ENCODE measurements at places on chromosomes 2 and 18.

DNA sequence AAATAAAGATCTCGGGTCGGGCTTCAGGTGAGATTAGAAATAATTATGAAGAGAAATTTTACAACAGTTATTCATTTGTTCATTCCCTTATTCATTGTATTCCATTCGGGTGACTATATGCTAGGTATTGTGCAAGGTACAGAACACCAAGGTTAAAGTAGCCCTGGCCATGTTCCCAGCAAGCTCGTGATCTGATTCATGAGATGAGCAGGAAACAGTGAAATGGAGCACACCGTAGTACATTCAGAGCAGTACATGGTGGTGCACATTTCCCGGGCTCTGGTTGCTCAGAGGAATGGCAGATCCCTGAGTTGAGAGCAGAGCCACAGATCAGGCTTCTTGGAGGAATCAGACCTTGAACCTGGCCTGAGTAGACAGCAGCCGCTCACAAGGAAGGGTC, 87.7 kb downstream of the PRKRA start:
- DNase-seq: no peak

DNA sequence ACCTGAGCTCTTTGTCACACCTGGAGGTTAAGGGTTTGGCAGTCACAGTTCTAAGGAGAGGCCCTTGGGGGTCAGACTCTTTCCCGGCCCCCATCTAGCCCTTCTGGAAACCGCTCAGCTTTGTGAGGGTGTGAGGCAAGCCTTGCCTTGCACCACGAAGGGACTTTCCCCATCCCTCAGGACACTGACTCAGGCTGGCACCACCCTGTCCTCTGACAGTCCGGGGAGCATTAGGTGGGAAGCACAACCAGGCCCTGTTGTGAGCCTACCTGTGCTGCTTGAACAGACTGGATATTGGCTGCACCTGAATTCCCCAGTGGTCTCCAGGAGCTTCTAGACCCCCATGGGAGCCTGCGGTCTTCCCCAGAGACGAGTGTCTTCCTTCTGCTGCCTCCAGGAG, 47.0 kb upstream of the GBX2 start:
- no peak for DNase-seq

DNA sequence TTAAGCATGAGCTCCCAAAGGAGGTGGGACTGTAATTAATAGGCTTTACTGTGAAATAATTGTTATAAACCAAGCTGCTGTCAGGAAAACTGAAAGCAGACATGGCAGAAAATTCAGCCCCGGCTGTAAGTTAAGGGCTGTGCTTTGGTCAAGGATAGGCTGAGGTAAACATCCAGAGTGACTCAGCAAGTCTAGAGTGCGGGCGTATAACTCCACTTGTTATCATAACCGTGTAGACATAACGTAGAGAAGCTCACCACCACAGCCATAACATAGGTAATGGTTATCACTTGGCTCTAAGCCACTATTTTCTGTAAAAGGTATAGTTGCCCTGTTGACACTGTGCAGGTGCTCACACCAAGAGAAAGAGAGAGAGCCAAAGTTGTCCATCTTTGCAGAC, 316.8 kb downstream of the DCDC2C start:
- DNase-seq: no peak

GRCh38 chr18:77522051-77522675, 272.5 kb downstream of the GALR1 start:
- no peak for DNase-seq

DNA sequence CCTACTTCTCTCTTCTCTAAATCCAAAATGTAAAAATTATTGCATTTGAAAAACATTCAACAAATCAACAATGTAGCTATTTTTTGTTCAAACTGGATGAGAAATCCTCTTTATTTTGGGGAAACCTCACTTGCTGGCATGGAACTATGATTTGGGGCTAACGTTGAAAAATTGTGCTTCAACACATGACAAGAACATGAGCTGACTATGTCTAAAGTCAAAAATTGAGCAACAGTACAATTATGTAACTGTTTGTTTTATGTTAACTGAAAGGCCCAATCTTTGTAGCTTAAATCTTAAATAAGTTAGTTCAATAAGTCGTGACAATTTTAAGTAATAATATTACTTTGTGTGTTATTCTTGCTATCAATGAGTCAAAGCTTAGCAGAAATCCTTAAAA, 67.3 kb downstream of the TMEFF2 start:
- no peak for DNase-seq

DNA sequence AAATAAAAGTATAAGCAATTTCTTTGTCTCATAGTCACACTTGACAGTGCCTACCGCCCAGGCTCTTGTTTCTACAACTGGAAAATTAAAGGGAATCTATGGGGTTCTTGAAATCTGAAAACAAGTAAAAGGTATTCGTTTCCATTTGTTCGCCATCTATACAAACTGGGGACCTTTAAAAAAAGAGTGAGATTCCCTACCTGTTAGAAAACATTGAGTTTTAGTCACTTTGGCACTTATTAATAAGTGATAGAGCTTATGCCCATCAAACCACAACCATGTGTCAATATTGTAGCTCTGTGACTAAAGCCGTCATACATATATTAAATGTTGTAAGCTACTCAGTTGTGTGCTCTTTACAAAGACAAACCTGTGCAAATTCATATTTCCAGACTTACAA, 13.2 kb downstream of the FN1 start:
- no peak for DNase-seq

DNA sequence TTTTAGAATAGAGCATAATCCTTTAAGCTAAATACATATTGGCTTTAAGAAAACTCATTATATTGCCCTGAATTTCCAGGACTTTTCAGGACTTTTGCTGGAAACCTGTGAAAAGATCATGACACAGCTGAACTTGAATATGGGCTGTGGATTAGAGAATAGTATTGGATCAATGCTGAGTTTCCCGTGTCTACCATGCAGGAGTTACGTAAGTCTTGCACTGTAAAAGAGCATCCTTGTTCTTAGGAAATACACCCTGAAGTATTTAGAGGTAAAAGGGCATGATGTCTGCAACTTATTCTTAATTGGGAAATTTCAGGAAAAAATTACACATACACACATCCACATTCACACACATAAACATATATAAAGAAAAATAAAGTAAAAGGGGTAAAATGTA, 82.1 kb downstream of the ZFP36L2 start:
- no peak for DNase-seq

- DNase-seq: no peak
These were observed 114.2 kb downstream of the SPIRE1 start for GRCh38 chr18:12543697-12544096.

DNA sequence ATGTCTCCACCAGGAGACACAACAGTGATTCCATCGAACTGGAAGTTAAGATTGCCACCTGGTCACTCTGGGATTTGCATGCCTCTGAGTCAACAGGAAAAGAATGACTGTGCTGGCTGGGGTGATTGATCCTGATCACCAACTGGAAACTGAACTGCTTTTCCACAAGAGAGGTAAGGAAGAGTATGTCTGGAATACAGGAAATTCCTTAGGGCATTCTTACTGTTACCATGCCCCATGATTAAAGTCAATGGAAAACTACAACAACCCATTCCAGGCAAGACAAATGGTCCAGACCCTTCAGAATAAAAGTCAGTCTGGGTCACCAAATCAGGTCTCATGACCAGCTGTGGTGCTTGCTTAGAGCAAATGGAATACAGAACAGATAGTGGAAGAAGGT, 12.0 kb upstream of the DDX1 start:
- no peak for DNase-seq

- DNase-seq: no peak
These were observed 117.4 kb downstream of the FAM210A start for GRCh38 chr18:13608791-13609532.

DNA sequence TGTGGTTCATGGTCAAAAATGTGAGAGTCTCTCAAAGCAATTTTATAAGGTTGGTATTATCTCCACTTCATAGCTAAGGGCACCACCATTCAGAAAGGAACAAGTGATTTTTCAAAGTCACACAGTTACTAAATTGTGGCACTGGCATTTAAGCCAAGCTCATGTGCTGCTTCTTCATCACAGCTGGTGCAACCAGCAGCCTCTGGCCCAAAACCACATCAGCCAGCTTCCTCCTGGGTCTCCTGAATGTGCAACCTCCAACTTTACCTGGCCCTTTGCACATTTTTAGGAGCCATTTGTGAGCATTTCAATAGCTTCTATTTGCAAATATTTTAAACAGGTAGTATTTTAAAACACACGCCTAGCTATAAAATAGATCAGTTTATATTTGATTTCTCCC, 293.7 kb downstream of the BCL11A start:
- DNase-seq: no peak

DNA sequence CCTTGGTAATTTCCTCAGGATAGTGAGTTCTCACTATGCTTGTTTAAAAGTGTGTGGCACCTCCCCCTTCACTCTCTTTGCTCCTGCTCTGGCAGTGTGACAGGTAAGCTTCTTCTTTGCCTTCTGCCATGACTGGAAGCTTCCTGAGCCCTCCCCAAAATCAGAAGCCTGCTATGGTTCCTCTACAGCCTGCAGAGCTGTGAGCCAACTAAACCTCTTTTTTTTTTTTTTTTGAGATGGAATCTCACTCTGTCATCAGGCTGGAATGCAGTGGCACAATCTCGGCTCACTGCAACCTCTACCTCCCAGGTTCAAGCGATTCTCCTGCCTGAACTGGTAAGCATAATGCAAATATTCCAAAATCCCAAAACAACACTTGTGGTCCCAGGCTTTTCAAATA, 80.0 kb downstream of the SOWAHC start:
- DNase-seq: no peak

- no peak for DNase-seq
These were observed 149.0 kb downstream of the DSEL start for GRCh38 chr18:67367540-67367939.

DNA sequence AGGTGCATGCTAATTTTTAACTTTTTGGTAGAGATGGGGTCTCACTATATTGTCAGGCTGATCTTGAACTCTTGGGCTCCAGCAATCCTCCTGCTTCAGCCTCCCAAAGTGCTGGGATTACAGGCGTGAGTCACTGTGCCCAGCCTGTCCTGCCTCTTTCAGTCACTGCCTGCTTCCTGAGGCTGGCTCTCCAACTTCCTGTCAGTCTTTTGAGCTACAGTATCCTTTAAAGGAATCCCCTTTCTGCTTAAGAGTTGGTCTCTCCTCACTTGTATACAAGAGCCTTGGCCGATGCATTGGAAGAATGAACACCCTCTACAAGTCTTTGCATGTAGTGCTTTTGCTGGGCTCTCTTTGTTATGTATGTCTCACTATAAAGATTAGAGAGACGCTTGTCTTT, 88.4 kb upstream of the SMAD2 start:
- DNase-seq: no peak

- DNase-seq: no peak
These were observed 323.6 kb upstream of the TNP1 start for GRCh38 chr2:217183471-217183870.

DNA sequence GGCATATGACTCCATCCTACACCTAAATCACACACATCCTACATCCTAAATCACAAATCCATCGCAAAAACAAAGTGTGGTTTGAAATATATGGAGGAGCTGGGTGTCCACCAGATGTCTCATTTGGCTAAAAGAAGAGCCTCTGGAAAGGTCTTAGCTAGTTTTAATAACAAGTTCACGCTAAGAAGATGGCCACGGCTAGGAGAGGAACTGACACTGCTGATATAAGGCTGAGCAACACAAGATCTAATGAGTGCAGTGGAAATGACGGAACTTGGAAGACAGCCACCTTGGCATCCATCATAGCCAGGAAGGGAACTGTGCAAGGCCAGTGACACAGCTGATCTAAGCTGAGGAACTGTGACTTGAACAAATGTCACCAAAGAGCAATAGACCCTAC, 60.0 kb upstream of the AGAP1 start:
- no peak for DNase-seq

DNA sequence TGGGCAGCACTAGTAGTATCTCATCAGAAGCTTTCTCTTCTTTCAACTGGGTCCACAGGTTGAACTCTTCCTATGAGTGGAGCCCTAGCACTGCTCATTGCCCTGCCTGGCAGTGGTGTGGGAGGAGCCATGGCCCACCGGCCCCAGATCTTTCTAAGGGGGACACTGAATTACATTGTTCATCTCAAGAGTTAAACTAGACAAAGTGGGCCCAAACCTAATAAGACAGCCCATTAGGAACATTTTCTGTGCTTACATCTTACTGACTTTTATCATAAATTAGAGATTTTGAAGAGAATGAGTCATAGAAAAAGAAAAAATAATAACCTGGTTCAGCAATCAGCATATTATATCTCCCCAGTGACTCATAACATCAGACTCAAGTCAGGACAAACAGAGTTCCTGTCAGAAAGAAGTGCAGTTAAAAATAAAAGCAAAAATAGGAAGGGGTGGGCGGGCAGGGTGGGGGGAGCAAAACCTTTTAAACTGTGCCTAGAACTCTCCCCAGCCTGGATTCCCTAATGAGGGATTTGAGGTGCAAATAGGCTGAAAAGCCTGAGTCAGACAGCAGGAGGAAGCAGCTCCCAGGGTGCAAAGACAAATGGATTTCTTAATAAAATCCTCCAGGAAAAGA, 161.6 kb upstream of the TRIB2 start:
- peak; percentile 38 for DNase-seq

DNA sequence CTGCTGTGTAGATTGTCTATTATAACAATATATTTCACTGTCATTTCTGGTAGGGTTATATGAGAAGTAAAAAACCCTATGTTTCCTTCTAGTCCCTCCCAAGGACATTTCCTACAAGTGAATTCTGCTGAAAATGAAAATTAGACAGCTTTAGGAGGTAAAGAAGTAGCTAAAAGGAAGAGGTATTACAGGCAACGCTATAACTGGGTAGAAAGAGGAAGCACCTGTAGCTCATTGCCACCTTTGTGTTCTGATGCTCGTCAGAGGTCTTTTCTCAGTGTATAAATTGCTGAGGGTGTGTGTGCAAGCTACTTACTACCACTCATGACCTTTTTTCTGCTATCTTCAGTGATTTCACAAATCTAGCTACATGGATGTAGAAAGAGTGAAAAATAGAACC, 1.4 kb downstream of the DNAJC10 start:
- DNase-seq: no peak

- no peak for DNase-seq
These were observed 155.2 kb downstream of the PXDN start for GRCh38 chr2:1588978-1589621.

DNA sequence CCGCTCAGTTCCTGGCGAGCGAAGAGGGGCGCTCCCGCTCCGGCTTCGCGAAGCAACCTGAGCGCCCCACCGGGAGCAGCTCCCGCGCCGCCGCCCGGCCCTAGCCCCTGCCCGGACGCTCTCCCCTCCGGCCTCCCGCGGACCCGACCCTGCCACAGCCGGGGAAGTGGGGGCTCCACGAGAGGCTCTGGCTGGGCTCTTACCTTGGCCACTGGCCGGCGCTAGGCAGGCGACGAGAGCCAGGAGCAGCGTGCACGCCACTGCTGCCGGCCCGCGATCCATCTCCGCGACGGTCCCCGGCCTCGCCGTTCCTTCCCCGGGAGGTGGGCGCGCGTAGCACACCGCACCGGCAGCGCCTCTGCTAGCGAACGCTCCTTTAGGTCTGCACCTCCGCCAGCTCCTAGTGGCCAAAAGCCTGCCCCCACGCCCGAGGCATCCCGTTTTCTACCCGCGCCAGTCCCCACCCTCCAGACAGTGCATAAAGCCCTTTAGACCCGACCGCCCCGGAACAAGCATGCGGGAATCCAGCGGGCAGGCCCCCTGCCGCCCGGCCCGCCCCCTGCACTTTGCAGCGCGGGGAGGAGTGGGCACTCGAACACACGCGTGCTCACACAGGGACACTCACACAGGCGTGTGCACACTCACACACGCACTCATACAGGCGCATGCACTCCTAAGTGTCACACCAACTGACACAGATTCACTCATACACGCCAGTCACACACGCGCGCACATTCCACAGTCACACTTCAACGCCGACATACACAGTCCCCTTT, at the start of gene LRP2:
Gene LRP2, minus strand, starts transcription at position 417 of the 776 bp plus-strand sequence. Its CDS starts 135 bp downstream, at position 282.
- peak; percentile 67 for DNase-seq

Data from SK-N-SH (cell line).